Right ventricle myocardium inferior (tissue), 1 donor: ENCODE measurements at places on chromosomes 5 and 9.
A peak's percentile ranks its signal among the peaks of the same experiment; 100 is the strongest.

DNA sequence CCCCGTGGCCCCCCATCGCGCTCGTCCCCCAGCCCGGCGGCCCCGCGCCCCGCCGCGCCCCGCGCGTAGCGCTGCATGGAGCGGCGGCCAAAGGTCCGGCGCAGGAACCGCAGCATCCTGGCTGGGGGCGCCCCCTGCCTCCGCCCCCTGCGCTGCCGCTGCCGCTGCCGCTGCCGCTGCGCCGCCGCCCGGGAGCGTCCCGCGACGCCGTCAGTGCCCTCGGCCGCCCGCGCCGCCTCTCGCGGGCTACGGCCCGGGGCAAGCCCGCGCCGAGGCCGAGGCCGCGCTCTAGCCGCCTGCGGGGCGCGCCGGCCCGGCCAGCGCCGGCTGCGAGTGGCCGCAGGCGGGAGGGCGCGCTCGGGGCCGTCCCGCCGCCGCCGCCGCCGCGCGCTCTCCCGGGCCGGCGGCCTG lies 523 bp downstream of the EPB41L4B start:
- DNase-seq = peak; percentile 39

GRCh38 chr5:147671365-147671764 lies 111.2 kb downstream of the JAKMIP2 start:
- DNase-seq = no peak

- DNase-seq = no peak
These were observed 238.1 kb downstream of the FBXL7 start for GRCh38 chr5:15737871-15738664.

DNA sequence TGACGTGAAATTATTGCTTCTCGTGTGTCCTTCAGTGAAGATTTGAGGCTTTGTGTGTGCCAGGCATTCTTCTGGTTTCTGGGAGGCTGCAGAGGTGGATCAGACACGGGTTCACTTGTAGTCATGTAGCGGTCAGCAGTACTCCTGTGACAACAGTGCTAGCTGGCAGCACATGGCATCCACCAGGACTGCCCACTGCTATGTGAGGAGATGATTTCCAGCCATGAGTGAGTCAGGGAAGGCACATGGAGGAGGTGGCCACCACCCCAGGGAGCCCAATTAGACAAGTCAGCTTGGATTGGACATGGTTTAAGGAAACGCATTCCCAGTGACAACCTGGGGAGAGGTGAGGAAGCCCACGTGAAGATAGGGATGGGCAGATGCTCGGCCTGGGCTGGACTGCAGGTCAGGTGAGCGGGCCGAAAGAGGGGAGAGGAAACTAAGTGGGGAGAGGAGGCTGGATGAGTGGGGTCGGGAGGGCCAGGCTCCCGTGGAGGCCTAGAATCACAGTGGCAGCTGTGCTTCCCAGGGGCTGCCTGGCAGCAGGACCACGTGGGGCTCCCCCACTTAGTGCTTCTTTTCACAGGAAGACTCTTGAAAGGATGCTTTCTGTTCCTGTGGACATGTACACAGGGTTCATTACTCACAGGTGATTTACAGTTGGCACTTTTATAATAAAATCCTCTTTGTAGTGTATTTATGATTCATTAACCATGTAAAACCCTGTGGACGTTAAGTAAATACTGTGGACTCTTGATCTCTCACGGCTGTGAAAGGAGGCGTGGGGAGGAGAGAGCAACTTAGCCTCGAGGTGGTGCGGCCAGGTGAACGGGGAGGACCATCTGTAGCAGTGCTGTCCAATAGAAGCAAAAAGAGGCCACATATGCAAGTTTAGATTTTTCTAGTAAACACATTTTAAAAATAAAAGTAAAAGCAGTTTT lies 80.0 kb upstream of the OTULINL start:
- DNase-seq = no peak

DNA sequence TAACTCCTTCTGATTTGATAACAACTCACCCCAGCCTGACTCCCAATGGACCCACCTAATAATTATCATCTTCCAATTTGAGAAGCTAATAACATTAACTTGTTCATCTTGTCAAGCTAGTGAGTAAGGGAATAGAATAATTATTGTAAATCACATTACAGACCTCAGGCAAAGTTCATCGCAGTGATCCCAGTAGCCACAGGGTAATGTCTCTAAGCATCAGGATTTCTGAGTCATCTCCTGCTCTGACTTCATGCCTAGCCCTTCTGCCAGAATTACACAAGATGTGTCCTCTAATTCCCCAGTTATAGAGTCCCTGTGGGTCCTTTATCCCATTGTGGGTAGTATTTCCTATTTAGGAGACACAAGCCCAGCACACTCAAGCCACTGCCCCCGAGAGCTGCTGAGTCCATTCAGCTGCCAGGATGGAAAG lies 365.7 kb downstream of the DEPDC1B start:
- no peak for DNase-seq

- no peak for DNase-seq
These were observed 713.3 kb upstream of the RGMB start for GRCh38 chr5:98060148-98060547.

DNA sequence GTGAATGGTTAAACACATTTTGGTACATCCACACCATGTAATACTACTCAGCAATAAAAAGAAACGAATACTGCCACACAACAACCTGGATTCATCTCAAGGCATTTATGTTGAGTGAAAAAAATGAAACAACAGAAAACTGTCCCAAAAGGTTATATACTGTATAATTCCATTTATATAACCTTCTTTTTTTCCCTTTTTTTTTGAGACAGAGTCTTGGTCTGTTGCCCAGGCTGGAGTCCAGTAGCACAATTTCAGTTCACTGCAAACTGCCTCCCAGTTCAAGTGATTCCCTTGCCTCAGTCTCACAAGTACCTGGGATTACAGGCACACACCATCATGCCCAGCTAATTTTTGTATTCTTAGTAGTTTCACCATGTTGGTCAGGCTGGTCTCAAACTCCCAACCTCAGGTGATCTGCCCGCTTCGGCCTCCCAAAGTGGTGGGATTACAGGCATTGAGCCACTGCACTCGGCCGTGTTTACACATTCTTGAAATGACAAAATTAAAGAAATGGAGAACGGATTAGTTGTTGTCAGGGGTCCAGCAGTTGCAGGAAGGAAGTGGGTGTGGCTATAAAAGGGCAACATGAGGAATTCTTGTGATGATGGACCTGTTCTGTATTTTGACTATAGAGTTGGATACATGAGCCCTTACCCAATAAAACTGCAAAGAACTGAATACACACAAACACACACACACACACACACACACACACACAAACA lies 17.4 kb downstream of the PPP6C start:
- no peak for DNase-seq

DNA sequence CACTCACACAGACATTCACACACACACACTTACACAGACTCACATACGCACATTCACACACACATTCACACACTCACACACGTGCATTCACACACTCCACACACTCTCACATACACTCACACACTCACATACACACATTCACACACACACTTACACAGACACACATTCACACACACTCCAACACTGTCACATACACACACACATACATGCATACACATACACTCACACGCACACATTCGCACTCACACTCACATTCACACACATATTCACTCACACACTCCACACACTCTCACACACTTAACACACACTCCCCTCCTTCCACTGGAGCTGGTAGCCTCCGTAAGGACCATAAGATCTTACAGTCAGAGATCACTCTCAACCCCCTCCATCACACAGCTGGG lies 26.2 kb downstream of the CAMK2A start:
- DNase-seq = no peak

GRCh38 chr9:137026828-137027227 lies 1.2 kb downstream of the ABCA2 start:
- no peak for DNase-seq

- no peak for DNase-seq
These were observed 21.7 kb upstream of the FAT2 start for GRCh38 chr5:151612689-151613427.

- no peak for DNase-seq
These were observed 456.2 kb upstream of the DAB2 start for GRCh38 chr5:39880985-39881384.
